ENCODE measurements at places on chromosomes 1 and 21. TPM values are rescaled to one million over a fixed set of nuclear protein-coding genes. Genes with fewer than 3 reads are reported as not detected.

DNA sequence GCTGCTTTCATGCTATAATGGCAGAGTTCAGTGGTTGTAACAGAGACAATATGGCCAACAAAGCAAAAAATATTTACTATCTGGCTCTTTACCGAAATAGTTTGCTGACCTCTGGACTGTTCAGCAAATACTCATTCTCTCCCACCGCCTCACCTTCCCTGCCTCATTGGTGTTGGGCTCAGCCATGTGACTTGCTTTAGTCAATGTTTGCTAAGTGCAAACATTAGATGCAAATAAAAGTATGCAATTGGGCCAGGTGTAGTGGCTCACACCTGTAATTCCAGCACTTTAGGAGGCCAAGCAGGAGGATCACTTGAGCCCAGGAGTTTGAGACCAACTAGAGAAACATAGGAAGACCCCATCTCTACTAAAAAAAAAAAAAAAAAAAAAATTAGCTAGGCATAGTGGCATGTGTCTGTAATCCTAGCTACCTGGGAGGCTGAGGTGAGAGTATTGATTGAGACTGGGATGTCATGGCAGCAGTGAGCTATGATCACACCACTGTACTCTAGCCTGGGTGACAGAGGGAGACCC is 55.1 kb downstream of the RPL5 start:
- no peak for DNase-seq
- H3K36me3 ChIP-seq, result peaks cover 13% of the 10 kb centered on the region
- H3K27ac ChIP-seq, result no peak overlapping the region
- no peak overlapping the region for H3K4me3 ChIP-seq
- H3K4me1 ChIP-seq, result peaks cover 16% of the 10 kb centered on the region
- H3K27me3 ChIP-seq, result no peaks in the 10 kb centered on the region

DNA sequence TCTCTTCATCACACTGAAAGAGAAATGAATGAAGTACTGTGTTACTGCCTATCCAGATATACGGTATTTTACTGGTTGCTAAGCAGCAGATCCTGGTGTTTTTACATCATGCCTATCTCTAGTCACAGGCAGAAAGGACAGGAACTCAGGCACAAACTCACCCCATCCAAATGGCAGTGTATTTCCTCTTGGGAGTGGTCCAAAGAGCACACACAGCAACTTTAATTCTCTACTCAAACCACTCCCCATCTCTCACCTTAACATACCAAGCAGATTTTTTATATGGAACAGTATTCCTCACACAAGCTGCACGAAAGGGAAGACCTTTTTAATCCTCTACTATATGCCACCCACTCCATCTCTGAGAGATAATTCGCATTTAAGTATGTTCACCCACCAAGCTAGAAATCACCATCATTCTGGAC is 27.3 kb downstream of the EIF4G3 start:
- H3K4me3 ChIP-seq, result no peak overlapping the region
- DNase-seq, result no peak
- no peak overlapping the region for H3K27ac ChIP-seq

DNA sequence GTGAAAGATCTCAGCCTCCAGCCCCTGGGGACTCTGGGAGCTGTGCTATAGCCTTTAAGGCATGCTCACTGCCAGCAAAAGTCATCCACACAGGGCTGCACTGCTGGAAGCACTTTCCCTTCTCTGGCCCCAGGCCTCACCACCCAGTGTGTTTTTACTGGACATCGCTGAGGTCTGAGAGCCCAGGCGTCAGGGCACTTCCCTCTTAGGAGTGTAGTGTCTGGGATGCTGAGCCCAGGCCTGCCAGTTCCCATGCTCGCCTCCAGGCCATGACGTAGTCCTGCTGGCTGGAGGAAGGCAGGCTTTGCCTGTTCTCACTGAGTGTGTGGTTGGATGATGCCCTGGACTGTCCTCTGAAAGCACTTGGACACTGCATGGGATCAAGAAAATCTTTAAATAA is 101.2 kb downstream of the GDAP2 start:
- H3K27me3 ChIP-seq, result peaks cover 11% of the 10 kb centered on the region
- no peaks in the 10 kb centered on the region for H3K4me1 ChIP-seq
- no peak for DNase-seq
- H3K27ac ChIP-seq, result no peak overlapping the region
- H3K4me3 ChIP-seq, result no peak overlapping the region
- no peaks in the 10 kb centered on the region for H3K36me3 ChIP-seq

DNA sequence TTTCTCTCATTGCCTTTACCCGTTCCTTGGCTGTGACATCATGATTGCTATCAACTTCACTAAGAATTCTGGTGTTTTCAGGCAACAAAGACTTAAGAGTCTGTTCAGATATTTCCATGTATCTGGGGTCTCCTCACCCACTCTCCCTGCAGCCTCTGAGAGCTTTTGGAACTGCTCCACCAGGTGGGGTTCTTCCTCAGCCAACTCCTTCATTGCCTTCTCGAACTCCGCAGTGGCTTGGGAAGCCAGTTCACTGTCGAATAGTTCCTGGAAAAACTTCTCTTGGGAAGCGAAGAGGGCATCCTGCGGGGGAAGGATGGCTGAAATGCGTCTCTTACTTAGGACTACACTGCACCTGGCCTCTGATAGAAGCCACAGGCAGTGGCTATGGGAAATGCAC is 2.1 kb downstream of the PEX19 start:
- H3K4me1 ChIP-seq, result peaks cover 20% of the 10 kb centered on the region
- no peaks in the 10 kb centered on the region for H3K27me3 ChIP-seq

GRCh38 chr1:87556326-87556725 is 227.6 kb downstream of the LMO4 start:
- no peak overlapping the region for H3K27ac ChIP-seq
- peaks cover 5% of the 10 kb centered on the region for H3K27me3 ChIP-seq
- DNase-seq, result no peak
- H3K4me3 ChIP-seq, result no peak overlapping the region

- no peak for DNase-seq
- no peaks in the 10 kb centered on the region for H3K4me1 ChIP-seq
- peaks cover 2% of the 10 kb centered on the region for H3K27me3 ChIP-seq
- H3K27ac ChIP-seq, result no peak overlapping the region
Measured at GRCh38 chr1:54835970-54836369, 34.8 kb upstream of the TTC22 start.

TMEM51 gene
- 0.23 TPM for total RNA-seq

HLX gene
- total RNA-seq, result not detected

Measured in activated CD8-positive, alpha-beta T cell treated with anti-CD3 and anti-CD28 coated beads, Interleukin-2, amount 10 ng/mL, durations not matched to agents 7 days and 5 days (primary cell).